Tibial nerve (tissue), 4 donors: ENCODE measurements at places on chromosomes 3 and 15.

DNA sequence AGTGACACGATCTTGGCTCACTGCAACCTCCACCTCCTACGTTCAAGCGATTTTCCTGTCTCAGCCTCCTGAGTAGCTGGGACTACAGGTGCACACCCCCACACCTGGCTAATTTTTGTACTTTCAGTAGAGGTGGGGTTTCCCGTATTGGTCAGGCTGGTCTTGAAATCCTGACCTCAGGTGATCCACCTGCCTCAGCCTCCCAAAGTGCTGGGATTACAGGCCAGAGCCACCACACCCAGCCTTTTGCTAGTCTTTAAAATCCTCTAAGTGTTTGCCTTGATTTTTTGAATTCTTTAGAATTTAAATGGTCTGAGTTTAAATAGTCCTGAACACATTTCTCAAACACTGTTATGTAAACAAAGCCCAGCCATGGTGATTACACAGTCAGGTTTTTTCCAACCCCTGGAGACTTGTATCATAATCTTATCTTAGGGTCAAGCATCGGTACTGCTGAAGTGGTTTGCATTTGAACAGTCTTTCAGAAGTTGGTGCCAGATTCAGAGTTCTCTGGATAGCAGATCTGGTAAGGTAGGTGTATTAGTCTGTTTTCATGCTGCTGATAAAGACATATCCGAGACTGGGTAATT is 28.2 kb upstream of the PIAS1 start:
- no peak for DNase-seq

DNA sequence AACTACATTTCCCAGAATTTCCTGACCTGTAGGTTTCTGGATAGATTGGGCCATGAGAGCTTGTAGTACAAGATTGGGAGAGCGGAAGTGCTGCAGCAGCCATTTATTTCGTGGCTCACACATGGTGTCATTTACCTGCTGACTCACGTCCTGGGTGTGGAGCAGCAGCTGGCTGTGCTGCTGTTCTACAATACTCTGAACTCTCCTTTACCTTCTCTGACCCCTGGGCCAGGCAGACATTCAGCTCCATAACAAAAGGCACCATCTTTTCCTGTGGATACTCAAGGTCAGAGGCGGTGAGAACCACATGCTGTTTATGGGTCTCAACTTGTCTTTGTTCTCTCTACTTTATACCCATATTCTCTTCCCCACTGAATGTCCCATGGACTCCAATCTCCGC is 490.2 kb downstream of the IGSF11 start:
- no peak for DNase-seq

DNA sequence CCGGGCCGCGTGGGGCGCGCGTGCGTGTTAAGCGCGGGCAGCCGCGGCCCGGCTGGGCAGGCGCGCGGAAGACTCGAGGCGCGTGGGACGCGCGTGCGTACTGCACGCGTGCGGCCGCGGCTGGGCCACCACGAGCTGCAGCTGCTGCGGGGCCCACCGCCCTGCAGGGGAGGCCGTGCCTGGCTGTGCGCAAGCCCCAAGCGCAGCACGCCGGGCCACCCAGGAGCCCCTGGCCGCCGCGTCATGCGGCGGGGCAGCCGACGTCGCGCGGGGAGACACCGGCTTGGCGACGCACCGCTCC is 590 bp upstream of the TRIM71 start:
- no peak for DNase-seq

GRCh38 chr3:183827809-183828537 is 2.6 kb upstream of the MAP6D1 start:
- no peak for DNase-seq

- DNase-seq = no peak
Measured at GRCh38 chr3:124510290-124510689, 220.0 kb upstream of the UMPS start.

DNA sequence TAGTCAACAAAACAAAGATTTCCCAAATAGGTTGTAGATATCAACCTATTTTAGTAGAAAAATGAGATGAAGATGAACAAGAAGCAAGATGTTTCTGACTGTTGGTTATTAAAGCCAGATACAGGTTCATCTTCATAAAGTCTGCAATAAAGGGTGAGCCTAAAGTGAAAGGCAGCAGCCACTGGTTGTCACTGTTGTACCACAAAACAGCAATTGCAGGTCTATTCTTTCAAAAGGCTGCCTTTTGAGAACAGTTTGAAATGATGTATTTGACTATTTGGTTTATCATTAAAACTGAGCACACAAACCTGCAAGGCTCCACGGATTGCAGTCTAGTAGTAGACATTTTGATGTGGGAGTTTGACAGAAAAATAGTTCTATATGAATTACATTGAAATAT is 543.4 kb downstream of the GBE1 start:
- DNase-seq = no peak

GRCh38 chr15:82020625-82021394 is 25.0 kb downstream of the MEX3B start:
- DNase-seq = no peak
